Fibroblast of the conjunctiva (primary cell): ENCODE measurements at places on chromosomes 1 and 21.

- peak; percentile 78 for DNase-seq
These were observed 25.6 kb downstream of the SLC45A1 start for GRCh38 chr1:8343464-8344001.

DNA sequence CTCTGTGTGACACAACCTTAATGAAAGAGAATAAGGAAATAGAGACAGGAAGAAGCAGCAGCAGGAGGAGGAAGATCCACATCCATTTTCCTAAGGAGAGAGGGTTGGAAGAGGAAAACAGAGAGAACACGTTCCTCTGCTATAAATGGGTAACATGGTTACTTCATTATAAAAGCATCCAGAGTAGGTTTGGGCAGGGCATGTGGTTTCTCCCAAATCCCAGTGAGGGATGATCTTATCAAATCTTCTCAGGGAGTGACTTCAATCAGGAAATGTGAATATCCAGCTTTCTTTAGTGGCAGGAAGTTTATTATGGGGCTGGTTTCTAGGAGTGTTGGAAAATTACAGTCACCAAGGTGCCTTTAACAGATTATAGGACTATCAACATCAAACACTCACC is 11.1 kb downstream of the CYP2J2 start:
- no peak for DNase-seq

GRCh38 chr1:193706766-193707165 is 520.4 kb upstream of the B3GALT2 start:
- DNase-seq = no peak

GRCh38 chr1:212792396-212792908 is 758 bp downstream of the TATDN3 start:
- DNase-seq = no peak

- DNase-seq = no peak
These were observed 17.0 kb downstream of the DHRS3 start for GRCh38 chr1:12600880-12601633.

- DNase-seq = no peak
These were observed 37.8 kb upstream of the CD2 start for GRCh38 chr1:116716391-116716790.

DNA sequence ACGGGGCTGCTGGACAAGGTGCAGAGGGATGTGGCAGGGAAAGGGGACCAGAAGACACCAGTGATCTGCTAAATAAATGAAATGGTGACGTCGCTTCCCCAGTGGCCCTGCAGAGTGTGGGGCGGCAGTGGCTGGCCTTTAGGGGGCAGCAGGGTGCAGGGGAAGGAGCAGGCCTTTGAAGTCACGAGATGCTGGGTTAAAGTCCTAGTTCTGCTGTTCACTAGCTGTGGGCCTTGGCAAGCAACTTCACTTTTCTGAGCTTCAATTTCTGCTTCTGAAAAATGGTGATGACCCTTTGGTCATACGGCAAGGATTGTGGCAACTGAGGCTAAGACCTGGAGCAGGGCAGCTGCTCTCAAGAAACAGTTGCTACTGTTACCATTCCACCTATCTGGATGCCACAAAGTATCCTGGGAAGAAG is 9.2 kb upstream of the GALE start:
- peak; percentile 45 for DNase-seq

DNA sequence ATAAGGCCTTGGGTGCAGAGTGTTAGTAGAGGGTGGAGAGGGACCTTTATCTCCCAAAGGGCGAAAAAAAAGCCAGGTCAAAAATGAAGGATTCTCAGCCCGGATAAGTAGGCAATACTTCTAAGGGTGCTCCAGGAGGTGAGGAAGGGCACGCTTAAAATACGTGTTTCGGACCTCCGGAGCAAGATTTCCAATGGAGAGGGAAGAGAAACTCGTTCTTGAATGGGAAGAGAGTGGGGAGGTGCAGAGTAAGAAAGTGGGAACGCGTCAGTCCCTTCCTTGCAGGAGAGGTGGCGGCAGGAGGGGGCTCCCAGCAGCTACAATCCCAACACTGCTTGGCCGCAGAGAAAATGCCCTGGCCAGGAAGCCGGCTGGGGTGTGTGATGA is 581 bp downstream of the EFCAB14 start:
- DNase-seq = no peak
